Activated CD4-positive, alpha-beta T cell treated with anti-CD3 and anti-CD28 coated beads, Interleukin-2, amount 50 U/mL, for 16 hours (primary cell): ENCODE measurements at places on chromosomes 4 and X.

DNA sequence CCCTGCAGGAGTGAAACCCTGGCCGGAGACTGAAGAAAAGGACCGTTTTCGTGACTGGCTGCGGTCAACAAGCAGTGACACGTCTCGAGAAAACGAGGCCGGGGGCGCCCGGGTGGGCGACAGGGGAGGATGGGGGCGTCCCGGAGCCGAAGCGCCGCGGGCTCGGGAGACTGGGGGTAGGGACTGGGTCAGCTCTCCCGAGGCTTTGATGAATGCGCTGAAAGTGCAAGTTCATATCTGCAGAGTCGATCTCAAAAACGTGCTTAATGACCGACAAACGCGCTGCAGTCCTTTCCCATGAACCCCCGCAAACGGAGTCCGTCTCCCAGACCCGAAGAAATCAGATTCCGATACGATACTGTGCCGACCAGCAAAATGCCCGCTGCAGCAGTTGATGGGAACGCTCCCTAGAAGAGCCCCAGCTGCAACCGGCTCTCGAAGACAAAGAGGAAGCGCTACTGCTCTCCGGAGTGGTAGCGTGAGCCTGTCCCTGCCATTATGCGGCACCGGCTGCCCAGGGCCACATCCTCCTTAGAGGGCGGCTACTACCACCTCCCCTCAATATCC, 806 bp upstream of the CD99L2 start:
- peak; percentile 8 for DNase-seq

- DNase-seq = no peak
These were observed 17.8 kb upstream of the TLL1 start for GRCh38 chr4:165855191-165855590.

DNA sequence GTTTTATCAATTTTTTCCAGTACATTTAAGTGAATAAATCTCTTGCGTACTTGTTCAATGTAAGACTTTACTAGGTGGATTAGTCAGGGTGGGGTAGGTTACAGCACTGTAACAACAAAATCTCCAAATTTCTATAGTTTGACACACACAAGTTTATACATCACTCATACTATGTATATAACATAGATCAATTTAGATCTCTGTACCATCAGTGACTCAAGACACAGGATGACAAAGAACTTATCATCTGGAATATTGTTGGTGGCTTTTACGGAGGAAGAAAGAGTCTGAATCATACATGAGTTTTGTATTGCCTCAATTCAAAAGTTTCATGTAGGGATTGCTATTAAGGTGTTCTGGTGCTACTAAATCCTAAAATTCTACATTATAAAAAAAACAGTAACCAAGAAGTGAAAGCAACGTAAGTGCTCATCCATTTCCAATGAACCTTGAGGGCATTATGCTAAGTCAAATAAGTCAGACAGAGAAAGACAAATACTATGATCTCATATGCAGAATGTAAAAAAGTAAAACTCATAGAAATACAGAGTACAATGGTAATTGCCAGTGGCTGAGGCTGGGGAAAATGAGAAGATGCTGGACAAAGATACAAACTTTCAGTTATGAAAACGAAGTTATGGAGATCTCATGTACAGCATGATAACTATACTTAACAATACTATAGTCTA, 98.0 kb upstream of the DKK2 start:
- DNase-seq = no peak

DNA sequence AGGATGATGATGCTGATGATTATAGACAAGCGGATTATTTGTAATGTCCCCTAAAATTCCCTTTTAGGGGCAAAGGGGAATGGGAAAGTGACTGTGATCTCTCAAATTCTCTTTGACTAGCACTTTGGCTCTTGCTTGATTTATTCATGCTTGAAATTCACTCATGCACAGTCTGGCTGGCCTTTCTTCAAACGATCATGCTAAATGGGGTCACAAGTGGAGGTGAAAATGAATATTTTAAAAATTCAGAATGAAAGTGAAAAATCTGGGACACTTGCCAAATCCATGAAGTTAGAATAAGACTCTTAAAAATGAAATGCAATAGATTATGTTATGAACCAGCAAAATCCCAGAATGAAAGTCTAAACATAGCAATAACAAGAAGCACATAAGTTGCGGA, 173.4 kb upstream of the RAI2 start:
- no peak for DNase-seq

- no peak for DNase-seq
These were observed 143.5 kb downstream of the HNRNPD start for GRCh38 chr4:82230306-82230705.

GRCh38 chr4:20944451-20944850, 244.2 kb downstream of the PACRGL start:
- DNase-seq = no peak

DNA sequence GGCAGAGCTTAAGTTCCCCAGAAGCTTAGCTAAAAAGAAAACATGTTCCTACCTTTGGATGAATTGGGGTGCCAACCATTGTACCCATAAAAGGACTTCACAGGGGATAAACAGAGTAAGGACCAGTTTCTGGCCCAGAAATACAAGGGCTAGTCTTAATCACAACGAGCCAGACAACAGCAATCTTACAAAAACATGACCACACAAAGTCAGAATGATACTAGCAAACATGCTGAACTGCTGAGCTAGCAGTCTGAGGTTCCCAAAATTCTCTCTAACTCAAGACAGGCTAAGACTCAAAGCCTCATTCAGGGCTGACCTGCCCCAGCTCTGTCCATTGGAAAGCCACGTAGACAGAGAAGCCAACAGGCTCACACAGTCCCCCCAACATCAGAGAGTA, 40.3 kb downstream of the ATP11C start:
- peak; percentile 28 for DNase-seq

DNA sequence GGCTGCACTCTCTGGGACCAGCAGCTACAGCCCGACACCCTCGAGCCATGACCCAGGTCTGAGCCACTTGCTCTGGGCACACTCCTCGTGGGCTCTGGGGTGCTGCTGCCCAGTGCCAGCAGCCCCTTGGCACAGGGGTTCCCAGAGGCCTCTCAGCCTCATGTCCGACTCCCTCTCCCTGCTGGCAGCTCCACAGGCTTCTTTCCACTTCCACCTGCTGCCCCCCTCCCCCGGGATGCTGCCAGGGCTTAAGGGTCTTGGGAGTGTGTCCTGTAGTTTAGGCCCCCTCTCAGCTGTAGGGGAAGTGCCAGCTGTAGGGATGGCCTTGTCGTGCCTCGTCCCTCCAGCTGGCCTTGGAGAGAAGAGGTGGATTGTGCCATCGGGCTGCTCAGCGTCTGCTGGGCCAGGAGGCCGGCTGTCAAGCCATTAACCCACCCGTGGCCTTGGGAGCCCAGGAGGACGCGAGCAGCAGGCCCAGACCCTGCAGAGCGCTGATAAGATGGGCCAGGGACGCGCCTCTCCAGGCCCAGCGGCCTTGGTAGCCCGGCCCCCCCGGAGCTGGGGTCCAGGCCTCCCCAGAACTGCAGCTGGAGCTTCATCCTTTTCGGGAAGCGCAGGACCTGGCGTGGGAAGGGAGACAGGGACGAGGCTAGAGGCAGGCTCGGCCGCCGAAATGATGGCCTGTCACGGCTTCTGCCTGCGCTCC, 1.0 kb upstream of the USP27X start:
- DNase-seq = no peak

GRCh38 chrX:136667446-136668168, 19.6 kb downstream of the CD40LG start:
- no peak for DNase-seq

GRCh38 chr4:77728420-77728819, 90.7 kb downstream of the CNOT6L start:
- no peak for DNase-seq

DNA sequence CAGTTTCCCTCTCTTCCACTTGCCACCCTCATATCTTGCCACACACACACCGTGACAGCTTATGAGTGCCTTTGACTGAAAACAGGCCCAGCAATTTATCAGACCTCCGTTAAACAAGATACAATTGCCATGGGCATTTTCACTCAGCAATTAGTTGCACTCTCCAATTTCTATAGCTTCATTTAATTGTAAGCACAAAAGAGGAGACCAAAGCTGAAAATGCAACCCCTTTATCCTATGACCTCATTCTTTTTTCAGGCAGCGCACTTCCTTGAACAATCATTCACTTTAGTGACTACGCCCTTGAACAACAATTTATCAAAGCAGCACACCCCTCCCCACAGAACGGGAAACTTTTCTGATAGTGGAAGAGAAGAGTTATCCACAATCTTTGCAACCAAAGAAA, 4.1 kb downstream of the POF1B start:
- no peak for DNase-seq

GRCh38 chr4:166077782-166078181, 204.7 kb downstream of the TLL1 start:
- no peak for DNase-seq

DNA sequence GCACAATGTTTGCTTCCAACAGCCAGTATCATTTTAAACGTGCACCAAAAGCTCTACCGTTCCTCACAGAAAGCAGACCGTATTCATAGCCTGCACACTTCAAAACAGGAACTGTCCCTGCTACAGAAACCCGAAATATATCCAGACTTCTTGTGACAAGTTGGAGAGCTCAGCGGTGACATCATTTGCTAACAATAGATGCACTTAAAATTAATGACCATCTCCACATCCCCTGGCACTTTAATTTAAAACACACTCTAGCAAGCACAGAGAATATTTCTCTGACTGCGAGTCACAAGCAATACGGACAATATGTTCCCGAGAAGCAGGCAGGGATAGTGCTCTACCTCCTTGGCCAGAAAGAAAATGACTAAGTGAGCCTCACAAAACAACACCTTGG, 2.5 kb downstream of the NYX start:
- DNase-seq = no peak

DNA sequence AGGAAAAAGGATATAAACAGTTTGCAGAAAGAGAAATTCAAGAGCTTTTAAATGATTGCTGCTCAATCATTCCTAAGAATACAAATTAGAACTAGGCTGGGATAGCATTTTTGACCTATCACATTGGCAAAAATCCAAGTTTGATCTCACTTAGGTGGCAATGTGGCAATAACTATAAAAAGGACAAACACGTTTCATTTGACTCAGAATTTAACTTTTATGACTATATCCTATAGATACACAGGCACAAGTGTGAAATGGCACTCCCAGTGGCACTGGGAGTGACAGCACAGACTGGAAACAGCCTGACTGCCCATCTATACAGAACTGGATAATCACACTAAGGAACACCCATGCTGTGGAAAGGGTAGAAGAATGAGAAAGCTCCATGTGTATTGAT, 11.1 kb downstream of the CENPU start:
- peak; percentile 11 for DNase-seq

- DNase-seq = no peak
These were observed 24.5 kb upstream of the SCD5 start for GRCh38 chr4:82823062-82823461.

GRCh38 chrX:150887906-150888465, 10.5 kb downstream of the CD99L2 start:
- DNase-seq = no peak

- no peak for DNase-seq
These were observed 81.5 kb upstream of the PSAPL1 start for GRCh38 chr4:7516096-7516772.

DNA sequence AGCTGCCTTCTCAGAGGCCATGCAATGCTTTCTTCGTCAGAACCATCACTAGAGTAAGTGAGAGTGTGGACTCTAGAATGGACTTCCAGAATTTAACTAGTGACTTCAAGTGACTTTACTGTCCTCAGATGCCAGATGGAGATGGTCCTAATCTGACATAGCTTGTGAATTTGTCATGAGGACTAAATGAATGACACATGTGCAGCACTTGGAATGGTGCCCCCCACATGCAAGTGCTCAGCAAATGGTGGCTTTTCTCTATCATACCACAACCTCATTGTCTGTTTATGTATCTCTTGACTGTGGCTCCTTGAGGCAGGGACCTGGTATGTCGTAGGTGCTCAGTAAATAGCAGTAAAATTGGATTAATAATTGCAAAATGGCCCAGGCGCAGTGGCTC, 91.6 kb upstream of the STX18 start:
- DNase-seq = no peak

- peak; percentile 2 for DNase-seq
These were observed 370.3 kb upstream of the SMIM31 start for GRCh38 chr4:164383358-164384220.

- no peak for DNase-seq
These were observed 33.6 kb downstream of the GSPT2 start for GRCh38 chrX:51776851-51777250.

DNA sequence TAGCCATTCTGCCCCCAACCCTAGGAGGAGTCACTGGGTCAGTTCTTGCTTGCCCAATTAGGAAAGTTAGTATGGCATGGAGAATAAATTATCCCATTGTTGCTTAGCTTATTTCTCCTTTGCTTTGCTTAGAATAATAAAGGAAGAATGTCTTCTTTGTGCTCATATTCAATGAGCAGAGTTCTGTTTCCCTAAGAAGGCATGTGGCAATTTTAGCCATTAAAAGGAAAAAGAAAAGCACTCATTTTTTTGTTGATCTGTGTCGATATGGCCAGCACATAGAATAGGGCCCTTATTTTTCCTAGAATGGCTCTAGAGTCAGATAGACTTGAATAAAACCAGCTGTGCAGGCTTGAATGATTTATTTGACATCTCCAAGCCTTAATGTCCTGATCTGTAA, 166.4 kb upstream of the PPARGC1A start:
- no peak for DNase-seq

DNA sequence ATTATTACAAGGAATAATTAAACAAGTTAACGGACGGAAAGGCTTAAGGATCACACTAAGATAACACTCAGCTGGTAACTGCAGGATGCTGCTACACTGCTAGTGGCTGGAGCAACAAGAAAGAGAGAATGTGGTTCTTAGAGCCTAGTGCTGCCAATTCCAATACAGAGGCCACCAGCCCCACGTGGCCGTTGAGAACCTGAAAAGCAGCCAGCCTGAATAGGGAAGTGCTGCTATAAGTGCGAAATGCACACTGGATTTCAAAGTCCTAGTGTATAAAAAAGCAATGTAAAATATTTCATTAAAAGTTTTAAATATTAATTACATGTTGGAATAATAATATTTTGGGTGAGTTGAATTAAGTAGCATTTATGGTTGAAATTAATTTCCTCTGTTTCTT, 257.3 kb upstream of the TAPT1 start:
- no peak for DNase-seq

GRCh38 chr4:17623451-17624001, 9.1 kb downstream of the MED28 start:
- DNase-seq = no peak

GRCh38 chr4:110637408-110638088, 14.7 kb upstream of the PITX2 start:
- no peak for DNase-seq

DNA sequence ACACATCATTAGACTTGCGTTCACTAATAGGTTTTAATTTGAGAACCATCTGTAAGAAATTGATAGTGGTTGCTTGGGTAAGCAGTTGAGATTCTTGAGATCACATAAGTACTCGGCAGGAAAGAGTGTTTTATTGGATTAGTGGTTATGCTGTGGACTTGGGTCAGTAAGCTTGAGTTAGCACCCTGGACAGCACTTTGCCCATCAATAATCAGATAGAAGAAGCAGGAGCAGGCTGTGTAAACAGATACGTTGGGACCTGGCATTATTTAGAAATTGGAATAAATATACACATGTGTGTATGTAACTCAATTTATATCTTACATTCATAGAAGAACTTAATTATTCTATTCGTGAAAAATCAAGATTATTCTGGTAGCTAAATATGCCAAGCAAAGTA, 357.5 kb upstream of the SMIM31 start:
- no peak for DNase-seq

- DNase-seq = no peak
These were observed 20.8 kb downstream of the GUCY1A1 start for GRCh38 chr4:155687380-155687982.
